ENCODE measurements at places on chromosomes 1 and 21.

- DNase-seq, result no peak
Observed at GRCh38 chr1:60423146-60423780, 349.7 kb upstream of the C1orf87 start.

GRCh38 chr1:189819751-189820150, 657.9 kb downstream of the BRINP3 start:
- DNase-seq, result no peak

DNA sequence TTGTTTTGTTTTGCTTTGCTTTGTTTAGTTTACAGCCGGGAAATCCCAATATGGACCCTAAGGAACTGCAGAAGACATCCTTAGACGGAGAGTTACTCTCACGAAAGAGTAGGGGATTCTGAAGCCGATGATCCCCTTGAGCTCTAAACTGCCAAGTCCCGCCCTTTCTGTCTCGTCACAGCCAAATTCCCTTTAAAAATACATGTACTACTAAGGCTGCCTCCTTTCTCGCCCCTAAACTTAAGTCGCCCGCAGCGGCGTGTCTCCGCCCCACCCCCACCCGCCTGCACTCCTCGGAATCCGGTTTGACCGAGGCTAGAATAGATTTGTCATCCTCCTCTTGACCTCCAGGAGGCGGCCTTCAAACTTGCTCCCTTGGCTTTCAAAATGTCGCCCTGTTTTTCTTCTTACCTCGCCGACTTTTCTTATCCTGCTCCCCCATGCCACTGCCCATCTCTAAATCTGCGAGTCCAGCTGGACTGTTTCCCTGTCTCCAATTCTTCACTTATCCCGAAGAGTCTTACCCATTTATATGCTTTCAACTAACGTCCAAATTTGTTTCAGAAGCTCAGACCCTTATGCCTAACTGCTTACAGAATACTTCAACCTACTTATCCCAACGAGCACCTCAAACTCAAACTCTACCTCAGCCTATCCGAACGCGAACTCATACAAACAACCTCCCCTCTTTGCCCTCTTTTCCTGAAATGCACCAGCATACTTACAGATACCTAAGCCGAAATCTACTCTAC, 10.9 kb upstream of the BOLA1 start:
- DNase-seq, result peak; percentile 85

GRCh38 chr21:41560661-41561158, 52.8 kb upstream of the TMPRSS2 start:
- no peak for DNase-seq

DNA sequence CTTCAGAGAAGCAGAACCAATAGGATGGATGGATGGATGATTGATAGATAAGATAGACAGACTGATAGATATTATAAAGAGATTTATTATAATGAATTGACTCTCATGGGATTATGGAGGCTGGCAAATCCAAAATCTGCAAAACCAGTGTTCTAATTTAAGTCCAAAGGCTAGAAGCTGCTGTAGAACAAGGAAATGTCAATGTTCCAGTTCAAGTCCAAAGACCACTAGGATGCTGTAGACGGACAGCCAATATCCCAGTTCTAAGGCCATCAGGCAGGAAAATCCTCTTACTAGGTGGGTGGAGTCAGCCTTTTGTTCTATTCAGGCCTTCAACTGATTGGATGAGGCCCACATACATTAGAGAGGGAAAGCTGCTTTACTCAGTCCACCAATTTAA, 4.1 kb upstream of the SLC44A3 start:
- no peak for DNase-seq

- DNase-seq, result no peak
Observed at GRCh38 chr1:22861764-22862440, 110.8 kb downstream of the LACTBL1 start.

DNA sequence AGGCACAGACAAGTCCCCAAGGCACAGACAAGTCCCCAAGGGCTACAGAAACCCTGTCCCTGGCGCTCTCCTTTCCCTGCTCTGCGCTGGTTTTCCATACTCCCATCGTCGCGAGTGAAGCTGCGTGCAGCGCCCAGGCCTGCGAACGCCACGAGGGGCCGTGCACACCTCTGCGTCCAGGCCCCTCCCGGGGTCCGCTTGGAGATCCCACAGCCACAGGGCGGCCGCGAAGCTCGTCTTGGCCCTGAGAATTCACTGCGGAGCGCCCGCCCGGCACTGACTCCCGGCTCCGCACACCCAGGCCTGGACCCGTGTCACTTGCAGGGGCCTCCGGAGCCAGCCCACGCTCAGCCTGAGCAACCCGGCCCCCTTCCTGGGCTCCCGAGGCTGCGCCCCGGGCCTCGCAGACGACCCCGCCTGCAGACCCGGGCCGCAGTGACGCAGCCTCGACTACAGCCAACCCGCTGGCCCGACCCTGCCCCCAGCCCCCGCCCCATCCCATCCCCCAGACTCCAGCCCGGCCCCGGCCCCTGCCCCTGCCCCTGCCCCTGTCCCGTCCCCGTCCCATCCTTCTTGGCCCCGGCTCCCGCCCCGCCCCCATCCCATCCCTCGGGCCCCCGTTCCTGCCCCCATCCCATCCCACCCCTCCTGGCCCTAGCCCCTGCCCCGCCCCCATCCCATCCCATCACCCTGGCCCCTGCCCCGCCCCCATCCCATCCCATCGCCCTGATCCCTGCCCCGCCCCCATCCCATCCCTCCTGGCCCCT, 841 bp downstream of the POFUT2 start:
- no peak for DNase-seq

- DNase-seq, result no peak
Observed at GRCh38 chr1:226772446-226773139, 33.5 kb upstream of the ITPKB start.

DNA sequence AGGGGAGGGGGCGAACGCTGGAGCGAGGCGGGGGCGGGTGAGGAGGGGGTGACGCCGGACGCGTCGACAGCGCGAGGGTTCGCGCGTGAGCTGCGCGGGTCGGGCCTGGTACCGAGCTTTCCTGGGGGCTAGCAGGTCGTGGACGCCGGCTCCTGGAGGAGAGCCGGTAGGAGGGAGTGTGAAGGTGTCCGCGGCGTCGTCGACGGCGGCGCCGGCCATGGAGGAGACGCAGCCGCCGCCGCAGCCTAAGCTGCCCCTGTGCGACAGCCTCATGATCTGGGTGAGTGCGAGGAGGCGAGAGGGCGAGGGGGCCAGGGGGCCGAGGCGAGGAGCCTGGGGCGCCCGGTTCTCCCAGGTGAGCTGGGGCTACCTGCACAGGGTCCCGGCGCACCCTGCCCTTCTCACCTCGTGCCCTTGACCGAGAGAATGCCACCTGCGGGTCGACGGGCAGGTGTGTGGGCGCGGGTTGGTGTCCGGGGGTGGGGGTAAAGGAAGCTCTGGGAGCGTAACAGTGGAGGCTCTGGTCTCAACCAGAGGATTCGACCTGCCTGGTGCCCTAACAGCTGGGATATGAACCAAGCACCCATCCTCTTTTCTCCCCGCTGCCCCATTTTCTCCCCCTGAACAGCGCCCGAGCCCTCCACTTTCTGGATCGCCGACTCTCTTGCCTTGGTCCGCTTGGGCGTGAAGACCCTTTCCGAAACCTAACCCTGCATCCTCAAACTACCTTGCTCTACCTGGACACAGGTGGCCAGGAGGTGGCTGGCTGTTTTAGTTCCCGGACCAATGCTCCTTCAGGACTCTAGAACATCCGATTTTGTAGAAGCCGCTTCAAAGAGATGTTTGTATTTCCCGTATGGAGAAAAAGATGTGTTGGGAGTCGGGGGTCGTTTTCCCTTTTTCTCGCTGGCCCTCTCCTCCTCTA, at the start of gene HOOK1:
Gene HOOK1 (plus strand): TSS at position 49 of the 925 bp plus-strand sequence. CDS start 169 bp downstream, at position 218.
- DNase-seq, result no peak

GRCh38 chr1:8040586-8040985, 14.5 kb upstream of the ERRFI1 start:
- DNase-seq, result no peak

- DNase-seq, result no peak
Observed at GRCh38 chr1:102891868-102892625, 216.3 kb downstream of the COL11A1 start.

GRCh38 chr1:30786264-30786991, 28.9 kb upstream of the LAPTM5 start:
- no peak for DNase-seq

DNA sequence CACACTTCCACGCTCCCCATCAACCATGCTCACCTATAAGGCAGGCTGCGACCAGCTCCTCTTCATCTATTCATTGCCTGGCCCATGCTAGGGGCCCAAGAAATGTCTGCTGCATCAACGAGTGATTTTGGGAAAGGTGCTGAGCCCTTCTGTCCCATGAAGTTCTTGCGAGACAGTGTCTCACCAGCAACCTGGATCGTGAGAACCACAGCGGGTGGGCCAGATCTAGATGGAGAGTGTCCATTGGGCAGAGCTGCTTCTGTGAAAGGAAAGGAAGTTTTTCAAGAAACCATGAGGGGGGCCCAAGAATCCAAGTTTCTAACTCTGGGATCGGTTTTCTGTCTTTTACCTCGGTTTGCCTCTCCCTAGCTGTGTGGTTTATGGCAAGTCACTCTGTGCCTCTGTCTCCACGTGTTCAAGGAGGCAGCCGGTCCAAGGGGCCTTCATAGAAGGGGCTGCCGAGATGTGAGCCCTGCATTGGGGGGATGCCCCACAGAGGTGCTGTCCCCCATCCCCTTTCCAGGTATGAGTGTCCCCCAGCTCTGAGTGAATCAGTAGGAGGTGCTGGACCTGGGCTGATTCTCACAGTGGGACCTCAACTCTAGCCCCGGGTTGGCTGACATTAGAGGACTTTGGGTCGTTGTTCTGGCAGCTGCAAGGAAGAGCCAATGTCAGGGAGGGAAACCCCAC, 8.3 kb upstream of the PADI1 start:
- no peak for DNase-seq

DNA sequence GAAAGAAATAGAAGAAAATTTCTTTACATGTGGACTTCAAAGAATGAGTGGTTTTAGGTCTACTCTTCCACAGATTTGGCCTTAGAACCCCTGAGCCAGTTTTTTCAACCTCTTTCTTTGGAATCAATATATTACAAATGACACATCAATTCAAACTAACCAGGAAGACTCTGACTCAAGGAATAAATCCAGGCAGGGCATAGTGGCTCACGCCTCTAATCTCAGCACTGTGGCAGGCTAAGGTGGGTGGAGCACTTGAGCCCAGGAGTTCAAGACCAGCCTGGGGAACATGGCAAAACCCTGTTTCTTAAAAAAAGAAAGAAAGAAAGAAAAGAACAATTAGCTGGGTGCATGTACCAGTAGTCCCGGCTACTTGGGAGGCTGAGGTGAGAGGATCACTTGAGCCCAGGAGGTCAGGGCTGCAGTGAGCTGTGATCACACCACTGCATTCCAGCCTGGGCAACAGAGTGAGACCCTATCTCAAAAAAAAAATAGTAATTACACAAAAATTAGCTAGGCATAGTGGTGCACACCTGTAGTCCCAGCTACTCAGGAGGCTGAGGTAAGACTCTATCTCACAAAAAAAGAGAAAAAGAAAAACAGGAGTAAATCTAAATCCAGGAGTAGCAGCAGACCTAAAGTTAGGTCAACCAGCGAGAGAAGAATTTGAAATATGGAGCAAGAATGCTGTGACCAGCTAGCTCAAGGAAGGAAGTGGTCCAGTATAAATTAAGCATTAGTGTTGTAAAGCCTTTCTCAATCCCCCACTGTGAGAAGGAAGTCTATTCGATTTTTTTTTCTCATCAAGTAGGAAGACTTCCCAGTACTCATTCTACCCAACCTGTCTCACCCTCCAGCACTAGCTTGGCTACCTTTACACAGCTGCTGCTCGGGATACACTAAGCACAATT, 1.9 kb downstream of the SORT1 start:
- no peak for DNase-seq

- DNase-seq, result no peak
Observed at GRCh38 chr21:41186755-41187536, 19.0 kb downstream of the BACE2 start.

DNA sequence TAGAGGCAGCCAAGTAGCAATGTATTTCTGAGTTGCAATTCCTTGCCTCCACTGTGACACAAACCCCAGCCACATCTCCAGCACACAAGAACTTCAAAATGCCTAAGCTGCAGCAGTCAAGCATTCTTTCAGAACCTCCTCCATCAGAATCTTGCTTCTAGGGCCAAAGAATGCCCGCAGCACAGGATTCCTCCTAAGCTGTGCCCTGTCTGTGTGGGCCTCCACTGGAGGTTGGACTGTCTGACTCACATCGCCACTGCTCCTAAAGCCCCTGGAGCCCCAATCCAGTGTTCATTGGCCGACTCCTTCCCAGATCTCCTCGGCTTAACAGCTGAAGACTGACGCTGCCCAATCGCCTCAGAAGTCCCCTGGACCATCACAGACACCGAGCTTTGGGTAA, 43.2 kb upstream of the SERTAD4 start:
- DNase-seq, result no peak

GRCh38 chr21:41877901-41878830, 978 bp downstream of the PRDM15 start:
- DNase-seq, result peak; percentile 17

DNA sequence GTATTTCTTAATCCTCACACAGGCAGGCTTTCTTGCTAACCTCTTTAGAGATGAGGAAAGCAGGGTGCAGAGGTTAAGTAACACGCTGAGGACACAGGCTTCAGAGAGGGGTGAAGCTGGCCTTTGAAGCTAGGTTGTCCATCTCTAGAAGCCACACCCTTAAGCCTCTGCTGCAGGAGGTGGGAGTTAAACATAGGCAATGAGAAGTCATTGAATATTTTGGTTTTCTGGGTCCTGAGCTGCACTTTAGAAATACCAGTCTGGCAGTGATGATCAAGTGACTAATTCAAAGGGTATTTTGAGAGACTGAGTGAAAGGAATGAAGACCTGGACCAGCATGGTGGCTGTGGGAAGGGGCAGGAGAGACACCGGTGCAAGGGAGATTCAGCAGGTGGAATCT, 9.9 kb downstream of the KCNJ15 start:
- no peak for DNase-seq

DNA sequence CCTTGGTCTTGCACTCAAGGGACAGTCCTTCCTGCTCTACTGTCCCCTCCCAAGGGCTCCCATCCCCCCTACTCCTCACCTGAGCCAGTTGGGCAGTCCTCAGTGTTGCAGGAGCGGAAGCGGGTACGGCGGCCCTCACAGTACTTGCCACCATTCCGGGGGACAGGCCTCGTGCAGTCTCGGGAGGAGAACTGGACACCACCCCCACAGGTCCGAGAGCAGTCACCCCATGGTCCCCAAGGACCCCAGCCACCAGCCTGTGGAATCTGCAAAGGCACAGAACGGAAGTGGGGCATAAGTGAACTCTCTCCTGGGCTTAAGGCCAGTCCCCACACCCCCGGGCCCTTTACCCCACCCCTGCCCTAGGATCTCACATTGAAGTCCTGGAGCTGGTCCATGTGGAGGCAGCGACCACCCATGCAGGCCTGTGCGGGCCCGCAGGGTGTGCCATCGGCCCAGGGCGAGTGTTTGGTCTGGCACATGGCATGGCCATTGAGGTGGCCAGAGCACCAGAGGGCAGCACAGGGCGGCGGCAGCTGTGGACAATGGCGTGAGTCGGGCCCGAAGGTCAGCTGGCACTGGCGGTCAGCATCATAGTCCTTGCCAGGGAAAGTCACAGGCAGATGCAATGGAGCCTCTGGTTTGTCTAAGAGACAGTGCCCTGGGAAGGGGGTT, 5.2 kb downstream of the ADAMTS4 start:
- no peak for DNase-seq
